ENCODE measurements at places on chromosomes 3 and 15.

GRCh38 chr3:42900226-42901072 lies 5.5 kb upstream of the ZNF662 start:
- no peak for DNase-seq

- DNase-seq: no peak
Observed at GRCh38 chr3:147507638-147508286, 98.6 kb downstream of the ZIC1 start.

GRCh38 chr15:83012636-83013035 lies 1.2 kb upstream of the C15orf40 start:
- DNase-seq: no peak

DNA sequence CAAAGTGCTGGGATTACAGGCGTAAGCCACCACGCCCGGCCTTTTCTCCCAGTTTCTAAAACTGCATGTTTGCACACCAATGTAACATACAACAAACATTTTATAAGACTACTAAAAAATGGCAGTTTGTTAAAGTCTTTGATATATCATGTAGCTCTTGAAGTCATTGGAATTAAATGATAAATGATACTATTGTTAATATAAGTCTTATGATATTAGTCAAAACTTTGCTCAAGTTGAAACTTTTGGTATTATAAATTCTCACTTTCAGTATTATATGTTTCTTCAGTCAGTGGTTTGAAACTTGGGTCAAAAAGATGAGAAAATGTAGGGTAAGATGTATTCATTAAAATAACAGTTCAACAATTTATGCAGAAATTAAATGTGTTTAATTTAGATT lies 117.6 kb upstream of the TBL1XR1 start:
- no peak for DNase-seq

GRCh38 chr3:51955175-51955892 lies at the start of gene GPR62:
GPR62 (plus strand) TSS chr3:51955381; CDS start chr3:51955653, 272 bp downstream.
- no peak for DNase-seq

DNA sequence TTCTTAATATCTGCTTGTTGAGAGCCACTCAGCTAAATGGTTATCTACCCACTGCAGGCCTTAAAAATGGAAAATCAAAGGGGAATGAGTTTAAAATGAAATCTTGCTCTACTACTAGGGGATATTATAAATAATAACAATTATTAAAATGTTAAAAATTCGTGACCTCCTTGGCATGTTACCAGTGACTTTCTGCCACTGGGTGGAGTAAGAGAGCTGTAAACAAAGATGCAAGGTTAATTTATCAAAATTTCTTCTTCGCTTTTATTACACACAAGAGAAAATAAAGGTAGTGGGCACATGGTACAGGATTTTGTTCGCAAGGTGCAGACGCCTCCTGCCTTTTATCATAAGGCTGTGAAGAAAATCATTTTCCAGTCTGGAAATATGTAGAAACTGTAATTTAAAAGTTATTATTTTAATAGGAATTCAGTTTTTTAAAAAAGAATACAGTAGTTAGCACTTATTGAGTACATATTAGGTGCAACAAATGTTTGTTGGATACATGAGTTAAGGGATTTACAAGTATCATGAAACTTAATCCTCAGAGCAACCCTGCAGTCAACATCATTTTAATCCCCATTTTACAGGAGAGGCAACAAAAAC lies 272.6 kb downstream of the SUCLG2 start:
- peak; percentile 37 for DNase-seq

- no peak for DNase-seq
Observed at GRCh38 chr15:88258093-88258641, 1.6 kb upstream of the NTRK3 start.

GRCh38 chr3:174318181-174318580 lies 541.0 kb upstream of the NAALADL2 start:
- no peak for DNase-seq

GRCh38 chr3:187370051-187370450 lies 1.9 kb downstream of the RTP4 start:
- no peak for DNase-seq

GRCh38 chr3:158430968-158431367 lies 140.0 kb upstream of the MLF1 start:
- no peak for DNase-seq

GRCh38 chr3:157135671-157136396 lies 24.1 kb downstream of the CCNL1 start:
- no peak for DNase-seq

- DNase-seq: no peak
Observed at GRCh38 chr3:128498901-128499530, 6.0 kb upstream of the GATA2 start.

DNA sequence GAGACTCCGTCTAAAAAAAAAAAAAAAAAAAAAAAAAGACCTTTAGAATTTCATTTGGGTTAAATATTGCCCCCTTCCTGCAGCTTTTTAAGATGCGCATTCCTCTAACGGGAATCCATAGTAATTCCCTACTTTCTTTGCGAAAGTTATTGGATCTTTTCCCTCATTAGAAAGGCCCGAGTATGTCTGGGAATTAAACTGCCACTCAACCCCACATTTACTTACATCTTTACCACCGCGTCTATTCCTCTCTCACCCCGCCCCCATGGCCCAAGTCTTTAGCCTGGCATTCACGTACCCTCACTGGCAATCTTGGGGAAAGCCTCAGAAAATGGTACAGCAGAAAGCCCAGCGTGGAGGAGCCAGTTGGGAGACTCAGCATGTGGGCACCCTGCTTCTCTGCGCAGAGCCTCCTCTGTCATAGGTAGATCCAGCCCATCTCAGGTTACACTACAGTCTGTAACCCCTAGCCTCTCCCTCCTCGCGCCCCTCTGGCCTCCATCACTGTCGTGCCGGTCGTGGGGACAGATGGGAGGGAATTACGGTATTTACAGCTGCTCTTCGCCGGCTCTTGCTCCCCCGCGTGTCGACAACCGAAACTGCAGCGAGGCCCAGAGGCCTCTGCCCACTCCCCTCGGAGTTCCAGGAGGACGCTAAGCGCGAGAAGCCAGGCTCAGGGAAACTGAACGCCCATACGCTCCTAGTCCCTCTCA lies 6.4 kb upstream of the ANKDD1A start:
- DNase-seq: peak; percentile 87
